ENCODE measurements at places on chromosomes 2 and 18. TPM values are rescaled to one million over a fixed set of nuclear protein-coding genes. Genes with fewer than 3 reads are reported as not detected.

- no peak for DNase-seq
Observed at GRCh38 chr2:102103992-102104871, 38.3 kb upstream of the IL1R1 start.

GRCh38 chr2:160836755-160837154 is 323.5 kb upstream of the TANK start:
- no peak for DNase-seq

The CPLX4 gene
- not detected for total RNA-seq

DNA sequence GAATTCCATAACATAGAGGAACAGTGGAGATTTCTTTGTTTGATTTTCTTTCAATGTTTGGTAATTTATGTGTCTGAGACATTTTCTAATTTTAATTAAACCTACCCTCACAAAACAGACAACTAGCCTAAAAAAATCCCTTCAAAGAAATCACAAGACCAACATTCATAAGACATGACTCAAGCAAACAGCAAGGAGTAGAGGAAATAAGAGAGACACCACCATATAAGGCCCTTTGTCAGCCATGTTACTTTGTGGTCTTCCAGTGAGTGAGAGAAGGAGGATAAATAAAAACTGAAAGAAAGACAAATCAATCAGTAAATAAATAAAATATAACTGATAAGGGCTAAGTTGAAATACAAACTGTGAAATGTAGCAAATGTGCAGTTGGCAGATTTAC is 830.8 kb upstream of the SLC39A10 start:
- DNase-seq = no peak

DNA sequence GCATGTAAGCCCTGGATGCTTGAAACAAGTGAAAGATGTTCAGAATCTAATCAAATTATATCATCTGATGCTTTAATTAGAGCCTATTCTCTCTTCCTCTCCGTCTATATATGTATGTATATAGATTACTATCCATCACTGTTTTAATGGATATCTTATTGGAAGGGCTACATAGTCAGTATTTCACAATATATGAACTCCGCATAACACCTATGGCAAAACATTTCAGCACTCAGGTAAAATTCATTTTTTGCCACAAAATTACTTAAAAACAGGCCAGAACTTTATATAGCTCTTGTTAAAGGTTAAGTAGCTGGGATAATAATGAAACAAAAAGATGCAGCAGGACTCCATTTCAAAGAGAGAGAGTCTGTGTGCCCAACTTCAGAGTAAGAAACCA is 1.2 kb downstream of the PJVK start:
- no peak for DNase-seq

- DNase-seq = no peak
Observed at GRCh38 chr2:236576953-236577352, 7.3 kb downstream of the ACKR3 start.

The DUSP11 gene
- total RNA-seq = 26.9 TPM

DNA sequence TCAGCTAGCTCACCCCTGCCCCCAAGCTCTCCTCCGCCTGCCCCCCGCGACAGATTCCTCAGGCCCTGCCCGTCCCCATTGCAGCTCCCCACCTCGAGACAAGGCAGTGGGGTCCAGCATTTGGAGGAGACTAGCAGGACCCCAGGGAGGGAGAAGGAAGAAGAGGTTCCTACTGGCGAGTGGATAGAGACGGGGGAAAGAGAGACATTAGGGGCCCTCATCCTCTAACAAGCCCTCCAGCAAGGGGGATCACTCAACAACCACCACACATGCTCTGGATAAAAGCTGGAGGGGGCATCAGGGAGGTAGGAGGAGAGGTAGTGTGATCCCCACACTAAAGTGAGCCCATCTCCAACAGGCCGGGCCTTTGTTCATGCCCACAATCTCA is 8.9 kb upstream of the TNS1 start:
- DNase-seq = no peak

GRCh38 chr2:17375262-17375661 is 143.0 kb downstream of the RAD51AP2 start:
- DNase-seq = no peak
